ENCODE measurements at places on chromosomes 6 and 20.

GRCh38 chr6:1103945-1104623, 207.8 kb upstream of the FOXQ1 start:
- DNase-seq: no peak

GRCh38 chr6:118485601-118486550, 62.2 kb upstream of the PLN start:
- no peak for DNase-seq

DNA sequence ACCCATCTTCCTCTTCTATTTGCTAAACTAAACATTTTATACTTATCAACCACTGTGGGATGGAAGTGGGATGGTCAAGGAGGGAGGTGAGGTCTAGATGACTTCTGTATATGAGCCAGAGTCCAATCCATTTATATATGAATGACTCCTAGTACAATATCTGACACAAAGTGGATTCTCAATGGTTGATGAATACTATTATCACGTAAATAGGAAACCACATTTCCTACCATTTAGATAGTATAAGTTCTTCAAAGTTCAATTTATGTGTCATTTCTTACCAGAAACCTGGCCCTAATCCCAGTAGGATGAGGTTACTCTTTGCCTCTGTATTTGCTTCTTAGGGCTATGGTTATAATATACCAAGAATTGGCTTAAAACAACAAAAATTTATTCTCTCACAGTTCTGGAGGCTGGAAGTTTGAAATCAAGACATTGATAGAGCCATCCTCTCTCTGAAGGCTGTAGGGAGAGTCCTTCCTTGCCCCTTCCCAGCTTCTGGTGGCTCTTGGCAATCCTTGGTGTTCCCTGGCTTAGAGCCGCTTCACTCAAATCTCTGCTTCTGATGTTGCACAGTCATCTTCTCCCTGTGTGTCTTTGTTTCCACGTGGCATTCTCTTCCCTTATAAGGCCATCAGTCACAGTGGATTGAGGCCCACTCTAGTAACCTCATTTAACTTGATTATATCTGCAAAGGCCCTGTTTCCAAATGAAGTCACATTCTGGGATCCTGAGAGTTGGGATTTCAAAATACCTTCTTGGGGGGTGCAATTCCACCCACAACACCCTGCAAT, 41.0 kb upstream of the RAB23 start:
- no peak for DNase-seq

GRCh38 chr20:57426271-57426689, 35.1 kb downstream of the RBM38 start:
- no peak for DNase-seq

- DNase-seq: no peak
Measured at GRCh38 chr6:100230953-100231316, 233.8 kb downstream of the SIM1 start.

GRCh38 chr6:71080826-71081225, 124.0 kb upstream of the B3GAT2 start:
- DNase-seq: no peak

DNA sequence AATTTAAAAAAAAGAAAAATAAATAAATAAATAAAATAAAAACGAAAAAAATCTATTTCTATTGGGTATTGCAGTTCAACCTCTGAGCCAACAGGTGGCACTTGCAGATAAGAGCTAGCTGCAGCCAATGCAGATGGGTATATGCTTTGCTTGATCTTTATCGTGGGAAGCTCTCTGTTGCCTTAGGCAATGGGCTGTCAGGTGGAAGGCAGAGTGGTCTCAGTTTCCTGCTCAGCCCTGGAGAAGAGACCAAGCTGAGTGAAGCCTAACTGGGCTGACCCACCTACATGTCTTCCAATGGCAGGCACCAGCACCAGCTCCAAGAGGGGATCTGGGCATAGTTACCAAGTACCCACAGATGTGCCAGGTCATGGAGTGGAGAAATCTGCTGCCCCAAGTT, 95.0 kb downstream of the AK9 start:
- DNase-seq: no peak

- no peak for DNase-seq
Measured at GRCh38 chr6:5087389-5087788, 2.2 kb downstream of the PPP1R3G start.

GRCh38 chr6:121809211-121809610, 373.8 kb downstream of the GJA1 start:
- DNase-seq: no peak

- no peak for DNase-seq
Measured at GRCh38 chr20:25699914-25700313, 3.3 kb upstream of the ZNF337 start.

- DNase-seq: no peak
Measured at GRCh38 chr6:43939281-43940070, 169.5 kb downstream of the VEGFA start.

GRCh38 chr6:157143171-157143889, 180.0 kb downstream of the TMEM242 start:
- DNase-seq: no peak

DNA sequence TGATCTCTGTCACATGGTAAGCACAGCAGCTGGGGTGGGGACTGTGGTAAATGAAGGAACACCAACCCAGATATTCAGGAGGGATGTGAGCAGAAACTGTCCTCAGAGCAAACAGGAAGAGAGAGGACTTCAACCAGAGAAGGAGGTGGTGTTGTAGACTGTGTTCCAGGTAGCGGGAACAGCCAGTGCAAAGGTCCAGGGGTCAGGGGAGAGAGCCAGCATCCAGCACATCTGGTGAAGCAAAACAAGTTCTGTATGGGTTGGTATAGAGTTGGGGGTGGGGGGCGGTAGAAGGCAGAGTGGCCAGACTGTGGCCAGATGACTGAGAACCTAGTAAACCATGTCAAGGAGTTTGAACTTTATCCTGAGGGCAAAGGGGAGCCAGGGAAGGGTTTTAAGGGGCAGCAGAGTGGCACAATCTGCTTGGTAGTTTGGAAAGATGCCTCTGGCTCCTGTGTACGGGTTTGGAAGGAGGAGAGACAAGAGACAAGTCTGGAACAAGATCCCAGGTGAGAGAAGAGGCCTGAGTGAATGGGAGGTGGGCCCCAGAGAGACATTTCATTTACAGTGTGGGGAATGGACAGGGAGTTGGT, 27.8 kb upstream of the TTPAL start:
- no peak for DNase-seq

DNA sequence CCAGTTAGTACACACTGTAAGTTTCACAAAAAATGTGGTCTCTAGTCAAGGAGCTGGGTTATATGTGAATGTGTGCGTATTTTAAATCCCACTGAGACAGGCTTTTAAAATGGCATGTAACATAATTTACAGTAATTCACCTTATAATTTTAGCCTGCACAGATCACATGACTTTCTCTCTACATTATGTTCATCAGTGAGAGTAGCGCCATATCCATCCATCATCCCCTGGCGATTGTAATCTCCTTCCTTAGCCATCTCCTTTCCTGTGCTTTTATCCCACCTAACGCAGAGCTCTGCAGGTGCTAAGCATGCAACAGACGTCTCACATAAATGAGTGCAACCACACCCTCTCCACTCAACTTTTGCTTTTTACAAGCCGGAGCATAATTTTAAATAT, 210.8 kb downstream of the TBC1D7 start:
- DNase-seq: no peak

- DNase-seq: no peak
Measured at GRCh38 chr6:2970034-2970685, 1.2 kb downstream of the SERPINB6 start.

- DNase-seq: no peak
Measured at GRCh38 chr6:7617801-7618764, 28.1 kb downstream of the SNRNP48 start.

- DNase-seq: no peak
Measured at GRCh38 chr20:19368351-19368750, 155.9 kb downstream of the SLC24A3 start.

GRCh38 chr6:112459758-112460304, 112.7 kb downstream of the RFPL4B start:
- no peak for DNase-seq

DNA sequence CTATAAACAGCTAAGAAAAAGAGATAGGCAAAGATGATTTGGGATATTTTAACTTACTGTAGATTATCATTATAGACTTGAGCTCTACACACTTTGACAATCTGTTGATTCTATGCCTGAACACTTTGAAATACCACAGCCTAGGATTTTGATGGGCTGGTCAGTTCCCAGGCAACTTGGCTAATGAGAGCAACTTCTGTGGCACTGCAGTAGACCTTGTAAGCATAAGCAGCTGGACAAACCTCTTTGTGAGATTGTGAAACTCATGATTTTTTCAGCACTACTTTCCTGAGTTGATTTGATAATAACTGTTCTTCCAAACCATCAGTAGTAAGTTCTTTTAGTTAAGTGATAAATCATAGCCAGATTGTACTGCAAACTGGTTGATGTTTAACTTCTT, 27.1 kb upstream of the ELOVL5 start:
- no peak for DNase-seq

GRCh38 chr20:46642265-46642968, 8.8 kb downstream of the SLC13A3 start:
- no peak for DNase-seq

DNA sequence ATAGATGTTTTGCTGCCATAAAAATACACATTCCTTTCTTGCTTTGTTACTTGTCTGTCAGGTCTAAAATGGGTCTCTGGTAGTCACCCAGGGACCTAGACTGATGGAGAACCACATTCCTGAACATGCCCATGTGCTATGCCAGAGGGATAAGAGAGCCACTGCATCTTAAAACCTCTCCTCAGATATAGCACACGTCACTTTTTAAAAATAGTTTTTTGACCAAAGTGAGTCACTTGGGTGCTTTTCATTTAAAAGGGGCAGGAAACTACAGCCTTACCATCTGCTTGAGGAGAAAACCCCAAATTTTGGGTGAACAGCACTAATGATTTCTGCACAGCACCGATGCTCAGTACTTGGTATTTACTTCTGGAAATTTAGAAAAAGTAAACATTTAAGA, 197.8 kb downstream of the OGFRL1 start:
- DNase-seq: no peak

- DNase-seq: no peak
Measured at GRCh38 chr6:79438030-79438429, 99.2 kb downstream of the LCA5 start.

GRCh38 chr20:49618289-49618688, 50.4 kb upstream of the PTGIS start:
- no peak for DNase-seq

- no peak for DNase-seq
Measured at GRCh38 chr6:91669154-91669870, 1082.4 kb upstream of the MAP3K7 start.

- no peak for DNase-seq
Measured at GRCh38 chr20:3133155-3133554, 26.5 kb downstream of the FASTKD5 start.

DNA sequence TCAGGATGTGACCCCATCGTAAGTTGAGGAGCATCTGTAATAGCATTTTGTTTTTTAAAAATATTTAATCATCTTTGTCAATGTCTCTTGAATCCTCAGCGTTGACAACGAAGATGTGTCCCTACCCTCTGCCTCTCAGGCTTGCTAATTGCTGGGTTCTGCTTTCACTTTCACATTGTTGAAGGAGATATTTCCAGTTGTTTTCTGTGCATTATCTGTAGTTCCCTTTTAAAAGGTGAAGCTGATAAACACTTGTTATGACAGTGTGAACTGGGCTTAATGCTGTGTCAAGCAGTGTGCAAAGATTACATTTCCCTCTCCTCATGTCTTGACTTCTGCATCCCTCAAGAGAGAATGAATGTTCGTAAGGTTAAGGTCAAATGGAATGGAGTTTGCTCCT, 54.9 kb downstream of the CSE1L start:
- DNase-seq: no peak

GRCh38 chr6:79042088-79042798, 35.8 kb downstream of the PHIP start:
- DNase-seq: no peak

DNA sequence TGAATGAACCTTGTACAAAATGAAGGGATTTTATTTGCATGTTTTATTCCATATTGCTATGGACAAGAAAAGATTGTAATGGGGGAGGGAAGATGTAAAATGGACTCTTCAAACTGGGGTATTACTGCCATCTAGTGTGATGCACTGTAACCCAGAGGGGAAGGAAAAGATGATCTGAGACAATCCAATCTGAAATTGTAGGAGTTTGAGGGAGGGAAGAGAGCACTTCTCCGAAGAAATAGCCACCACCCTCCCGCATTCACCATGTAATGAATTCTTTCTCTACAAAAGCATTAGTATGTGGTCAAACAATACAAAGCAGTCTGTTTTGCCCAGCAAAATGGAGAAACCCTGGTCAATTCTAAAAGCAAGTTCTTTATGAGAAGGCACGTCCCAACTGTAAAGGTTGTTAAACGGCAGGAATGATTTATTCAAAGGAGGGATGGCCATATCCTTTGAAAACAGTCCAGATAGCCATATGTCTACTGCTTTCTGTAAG, 679.5 kb upstream of the NRSN1 start:
- DNase-seq: peak; percentile 3

DNA sequence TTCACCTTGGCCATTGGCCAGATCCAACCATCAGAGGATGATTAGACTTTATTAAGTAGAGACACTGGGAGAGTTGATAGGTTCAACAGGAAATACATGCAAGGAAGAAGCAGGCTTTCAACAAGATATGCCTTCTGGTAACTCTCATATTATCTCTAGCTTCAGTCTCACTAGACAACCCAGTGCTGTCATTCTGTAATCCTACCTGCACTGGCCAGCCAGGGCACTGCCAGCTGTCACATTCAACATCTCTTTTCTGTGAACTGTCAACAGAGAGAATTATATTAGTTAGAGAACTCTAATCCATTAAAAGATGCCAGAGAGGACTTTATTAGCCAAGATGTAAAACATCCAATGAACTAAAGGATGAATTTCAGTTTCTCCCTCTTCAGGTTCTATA, 337.9 kb upstream of the JAG1 start:
- no peak for DNase-seq

- DNase-seq: no peak
Measured at GRCh38 chr6:2843138-2843740, 1.6 kb upstream of the SERPINB1 start.

DNA sequence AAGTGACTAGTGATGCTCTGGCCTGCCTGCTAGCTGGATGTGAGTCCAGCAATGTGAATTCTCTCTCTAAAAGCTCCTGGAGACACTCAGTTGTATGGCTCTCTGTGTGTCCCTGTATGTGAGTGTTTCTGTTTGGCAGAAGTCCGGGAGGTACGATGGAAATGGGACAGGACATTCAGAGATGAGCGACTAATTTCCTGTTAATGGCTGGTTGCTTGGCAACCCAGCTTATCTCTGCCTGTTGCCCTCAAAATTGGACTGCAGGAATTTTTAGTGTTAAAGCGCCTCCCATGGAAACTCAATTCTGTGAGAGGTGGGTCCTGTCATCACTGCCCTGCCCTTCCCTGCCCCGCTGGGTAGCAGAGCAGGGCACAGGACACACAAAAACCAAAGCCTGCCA, 136.8 kb upstream of the LRFN2 start:
- DNase-seq: no peak

GRCh38 chr6:115310156-115310555, 750.5 kb downstream of the FRK start:
- DNase-seq: no peak

GRCh38 chr6:134628154-134628553, 310.2 kb upstream of the SGK1 start:
- no peak for DNase-seq

DNA sequence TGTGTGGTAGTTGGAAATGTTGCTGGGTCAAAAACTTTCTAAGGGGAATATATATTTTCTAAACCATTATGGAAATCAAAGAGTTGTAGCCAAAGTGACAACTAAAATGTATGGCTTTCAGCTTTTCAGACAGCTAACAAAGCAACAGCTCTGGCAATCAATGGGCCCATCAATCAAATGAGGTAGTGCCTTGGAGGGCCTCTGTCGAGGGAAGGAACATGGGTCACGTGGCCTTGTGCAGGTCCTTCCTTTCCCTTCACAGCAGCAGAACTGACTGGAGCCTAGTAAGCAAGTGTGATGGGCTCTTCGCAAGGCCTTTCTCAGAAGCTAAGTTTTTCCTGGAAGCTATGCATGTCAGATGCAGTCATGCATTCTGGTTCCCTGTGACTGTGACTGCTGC, 17.9 kb downstream of the FAXC start:
- DNase-seq: no peak

Measured in frontal cortex (tissue), 4 donors.